ENCODE measurements at places on chromosomes 6 and 20. TPM values are rescaled to one million over a fixed set of nuclear protein-coding genes. Genes with fewer than 3 reads are reported as not detected.
A peak's percentile ranks its signal among the peaks of the same experiment; 100 is the strongest.

- no peak for DNase-seq
These were observed 10.1 kb upstream of the RTF2 start for GRCh38 chr20:56458206-56458821.

GRCh38 chr6:35216851-35217811, 3.4 kb downstream of the SCUBE3 start:
- DNase-seq: no peak

DNA sequence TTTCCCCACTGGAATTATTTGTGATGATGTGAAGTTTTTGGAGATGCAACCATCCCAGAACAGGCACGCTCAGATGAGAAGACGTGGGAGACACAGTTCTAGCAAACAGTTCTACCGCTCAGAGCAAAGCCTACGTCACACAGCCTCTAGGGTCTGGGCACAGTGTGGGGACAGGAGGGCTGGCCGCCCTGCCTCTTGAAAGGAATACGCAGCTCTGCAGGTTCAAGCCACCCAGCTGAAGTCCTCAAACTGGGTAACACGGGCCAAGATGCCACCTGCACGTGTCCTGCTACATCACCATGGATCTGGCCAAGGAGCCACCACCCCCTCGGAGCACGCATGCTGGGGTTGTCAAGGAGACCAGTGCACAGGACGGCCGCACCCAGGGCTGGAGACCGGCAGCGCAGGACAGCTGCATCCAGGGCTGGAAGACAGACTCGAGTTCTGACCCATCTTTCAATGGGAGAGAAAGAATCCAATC, 75.0 kb downstream of the NOL4L start:
- DNase-seq: no peak

GRCh38 chr20:52150440-52151258, 40.9 kb downstream of the ZFP64 start:
- no peak for DNase-seq

The ADGRB3 gene
- total RNA-seq: 0.37 TPM

GRCh38 chr6:151009576-151009975, 144.1 kb downstream of the MTHFD1L start:
- no peak for DNase-seq

DNA sequence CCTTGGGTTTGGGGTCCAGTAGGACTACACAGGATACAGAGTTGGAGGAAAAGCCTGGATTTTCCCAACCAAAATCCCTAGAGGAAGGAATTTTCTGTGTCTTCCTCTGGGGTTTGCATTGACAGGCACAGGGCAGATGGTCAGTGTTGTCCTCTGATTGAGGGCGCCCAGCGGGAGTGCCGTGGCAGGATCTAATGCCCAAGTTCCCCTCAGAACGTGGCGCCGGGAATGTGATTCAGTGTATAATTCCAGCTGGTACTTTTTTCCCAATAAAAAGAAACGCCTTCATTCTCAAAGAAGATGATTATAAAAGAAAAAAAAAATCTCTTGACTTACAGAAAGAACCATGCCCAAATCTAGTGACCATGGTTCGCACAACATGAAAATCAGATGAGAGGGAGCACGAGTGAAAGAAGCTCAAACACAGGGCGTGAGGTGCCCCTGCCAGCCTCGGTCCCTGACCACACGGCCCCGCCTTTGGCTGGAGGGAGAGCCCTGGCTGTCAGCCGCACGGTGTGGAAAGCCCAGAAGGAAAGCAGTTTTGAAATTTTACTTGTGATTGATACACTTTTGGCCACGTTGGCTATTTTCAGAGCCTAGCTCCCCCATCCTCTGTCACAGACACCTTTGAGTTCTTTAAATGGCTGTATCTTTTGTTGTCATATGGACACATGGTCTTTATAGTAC, 31.6 kb downstream of the VEGFA start:
- no peak for DNase-seq

DNA sequence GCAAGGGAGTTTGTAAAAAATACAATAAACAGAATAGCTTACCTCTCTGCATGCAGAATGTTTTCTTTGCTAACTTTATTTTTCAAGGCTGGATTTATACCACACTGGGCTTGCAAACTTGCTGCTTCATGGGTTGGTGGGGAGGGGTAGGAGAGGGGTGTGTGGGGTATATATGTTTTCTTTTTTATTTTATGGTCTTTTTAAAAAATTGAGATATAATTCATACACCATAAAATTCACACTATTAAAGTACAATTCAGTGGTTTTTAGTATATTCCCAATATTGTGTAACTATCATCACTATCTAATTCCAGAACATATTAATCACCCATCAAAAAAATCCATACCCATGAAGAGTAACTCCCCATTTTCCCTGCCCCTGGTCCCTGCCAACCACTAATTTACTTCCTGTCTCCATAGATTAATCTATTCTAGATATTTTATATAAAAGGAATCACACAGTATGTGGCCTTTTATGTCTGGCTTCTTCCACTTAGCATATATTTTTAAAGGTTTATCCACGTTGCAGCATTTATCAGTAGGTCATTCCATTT, 14.3 kb upstream of the TRPC4AP start:
- DNase-seq: no peak

- no peak for DNase-seq
These were observed 41.1 kb upstream of the OPN5 start for GRCh38 chr6:47740714-47741113.

- no peak for DNase-seq
These were observed 80.3 kb upstream of the CNKSR3 start for GRCh38 chr6:154590756-154591155.

DNA sequence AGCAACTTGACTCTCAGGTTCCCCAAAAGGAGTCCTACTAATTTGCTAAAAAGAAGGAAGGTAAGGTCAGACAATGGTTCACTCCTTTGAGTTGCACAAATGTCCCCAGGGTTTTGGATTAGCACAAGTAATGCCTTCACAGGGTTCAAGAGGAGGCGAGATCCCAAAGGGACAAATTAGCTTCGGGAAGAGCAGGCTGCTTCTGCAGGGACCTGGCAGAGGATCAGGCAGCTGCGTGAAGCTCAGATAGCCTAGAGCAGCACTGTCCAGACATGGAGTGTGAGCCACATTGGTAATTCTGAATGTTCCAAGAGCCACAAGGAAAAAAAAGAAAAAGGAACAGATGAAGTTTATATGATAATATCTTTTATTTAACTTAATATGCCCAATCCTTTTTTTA, 115.4 kb downstream of the CFAP61 start:
- DNase-seq: no peak

The ERMARD gene
- 15.3 TPM for total RNA-seq

GRCh38 chr6:125945378-125946141, 11.0 kb upstream of the HINT3 start:
- no peak for DNase-seq

GRCh38 chr6:27145731-27146455, 101.6 kb upstream of the PRSS16 start:
- DNase-seq: peak; percentile 88

The POU3F2 gene
- total RNA-seq: not detected

DNA sequence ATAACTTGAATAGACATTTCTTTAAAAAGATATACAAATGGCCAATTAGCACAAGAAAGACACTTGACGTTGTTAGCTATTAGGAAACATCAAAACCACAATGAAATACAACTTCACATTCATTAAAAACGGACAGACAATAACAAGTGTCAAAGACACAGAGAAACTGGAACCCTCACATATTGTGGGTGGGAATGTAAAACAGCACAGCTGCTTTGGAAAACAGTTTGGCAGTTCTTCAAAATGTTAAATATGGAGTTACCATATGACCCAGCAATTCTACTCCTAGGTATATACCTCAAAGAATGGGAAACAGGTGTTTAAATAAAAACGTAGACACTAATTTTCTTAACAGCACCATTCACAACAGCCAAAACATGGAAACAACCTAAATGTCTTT, 100.5 kb upstream of the SLC22A23 start:
- no peak for DNase-seq

The HINT3 gene
- total RNA-seq: 25.7 TPM

GRCh38 chr6:2073476-2073875, 171.9 kb downstream of the GMDS start:
- DNase-seq: no peak

- no peak for DNase-seq
These were observed 77.1 kb downstream of the SOD2 start for GRCh38 chr6:159615918-159616317.

DNA sequence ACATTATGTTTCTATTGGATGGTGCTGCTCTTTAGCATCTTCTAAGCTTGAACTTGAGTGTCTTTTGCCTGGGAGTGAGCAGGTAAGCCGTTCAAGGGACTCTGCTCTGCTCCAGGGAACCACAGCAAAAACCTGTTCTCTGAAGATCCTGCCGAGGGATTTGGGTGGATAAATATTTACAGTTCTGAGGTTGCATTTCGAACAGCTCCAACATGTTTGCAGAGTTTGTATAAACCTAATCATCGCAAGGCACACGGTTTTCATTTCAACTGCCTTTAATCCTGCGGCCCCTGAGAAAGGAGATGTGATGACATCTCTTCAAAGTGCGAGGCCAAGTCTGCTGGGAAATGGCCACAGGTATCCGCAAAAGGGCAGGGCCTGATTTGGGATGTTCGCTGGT, 293.4 kb downstream of the TFAP2C start:
- DNase-seq: no peak

DNA sequence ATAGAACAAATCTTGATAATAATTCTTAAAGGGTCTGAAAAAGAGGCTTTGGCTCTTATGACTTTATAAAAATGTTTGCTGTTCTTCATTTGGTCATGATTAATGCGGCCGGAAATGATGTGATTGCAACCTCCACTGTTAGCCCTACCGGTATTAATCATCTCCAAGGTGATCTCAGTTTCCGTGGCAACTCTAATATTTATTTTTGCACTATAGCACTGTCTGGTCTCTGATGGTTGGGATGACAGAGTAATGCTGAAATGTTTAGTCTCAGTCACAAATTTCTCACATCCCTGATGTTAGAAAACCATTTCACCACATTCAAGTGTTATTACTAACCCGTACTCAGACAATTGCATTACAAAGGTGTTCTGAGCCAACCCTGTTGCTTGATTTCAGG, 87.4 kb downstream of the TMEM200A start:
- DNase-seq: no peak

The TSPYL4 gene
- 7.5 TPM for total RNA-seq

The ACTR5 gene
- total RNA-seq: 5.9 TPM

- no peak for DNase-seq
These were observed 226.9 kb downstream of the SOX4 start for GRCh38 chr6:21820442-21820841.

DNA sequence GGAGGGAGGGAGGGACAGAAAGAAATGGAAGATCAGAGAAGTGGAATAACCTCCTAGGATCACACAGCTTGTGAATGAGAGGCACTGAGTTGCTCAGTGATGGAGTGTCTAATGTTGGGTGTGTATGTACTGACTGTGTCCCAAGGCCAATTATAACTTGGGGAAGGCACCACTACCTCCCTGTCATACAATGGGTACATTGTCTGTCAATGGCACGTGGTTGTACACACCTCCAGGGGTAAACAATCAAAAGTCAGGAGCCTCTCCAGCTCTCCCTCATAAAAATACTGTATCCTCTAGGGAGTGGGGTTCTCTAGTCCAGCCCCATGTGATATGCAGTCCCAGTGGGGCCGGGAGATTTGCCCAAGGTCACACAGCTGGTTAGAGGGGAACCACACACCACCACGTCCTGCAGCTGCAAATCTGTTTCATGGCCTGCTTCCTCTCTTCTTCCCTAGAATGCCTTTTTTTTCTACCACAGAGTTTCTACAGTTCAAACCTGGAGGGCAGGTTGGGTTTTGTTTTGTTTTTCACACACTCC, 112.5 kb downstream of the SNX5 start:
- peak; percentile 81 for DNase-seq

- DNase-seq: peak; percentile 62
These were observed 6.1 kb downstream of the TRIM10 start for GRCh38 chr6:30154709-30155519.

- DNase-seq: no peak
These were observed 87.0 kb downstream of the ANKRD60 start for GRCh38 chr20:58141496-58141895.

The ACTL10 gene
- 3.8 TPM for total RNA-seq

The AGER gene
- total RNA-seq: 4.4 TPM

- peak; percentile 65 for DNase-seq
These were observed 25.2 kb downstream of the TRAM2 start for GRCh38 chr6:52551483-52552277.

DNA sequence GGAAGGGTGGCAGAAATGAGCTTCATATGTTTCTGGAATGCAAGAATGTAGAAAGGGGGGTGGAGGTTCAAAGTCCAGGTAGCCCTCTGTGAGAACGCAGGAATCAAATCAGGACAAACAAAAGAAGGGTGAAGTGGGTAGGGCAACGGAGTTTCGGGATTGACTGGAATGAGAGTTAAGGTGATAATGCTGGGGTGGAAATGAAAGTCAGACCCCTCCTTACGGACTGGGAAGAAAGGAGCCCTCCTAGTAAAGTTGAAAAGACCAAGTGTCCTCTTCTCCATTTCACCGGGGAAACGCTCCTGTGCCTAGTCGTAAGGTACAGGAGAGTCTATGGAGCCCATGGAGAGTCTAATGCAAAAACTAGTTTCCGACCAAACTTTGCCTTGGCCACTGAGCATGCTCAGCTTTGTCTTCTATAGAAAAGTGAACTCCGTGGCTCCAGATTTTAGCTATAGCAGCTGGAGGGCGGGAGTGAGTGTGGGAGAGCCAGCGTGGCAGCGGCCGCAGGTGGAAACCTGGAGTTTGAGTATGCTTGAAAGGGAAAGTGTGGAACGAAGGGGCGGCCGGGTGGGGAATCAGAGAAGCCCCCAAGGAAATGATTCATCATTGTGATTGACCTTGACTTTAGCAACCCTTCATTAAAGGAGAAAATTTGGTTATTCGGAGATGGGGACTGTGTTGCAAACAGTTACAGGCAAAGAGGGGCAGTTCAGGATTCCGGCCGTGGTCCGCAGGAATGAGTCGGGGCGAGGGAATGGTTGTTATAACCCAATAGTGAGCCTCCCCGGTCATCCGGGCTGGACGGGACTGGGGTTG, 1.3 kb upstream of the LRRC1 start:
- peak; percentile 76 for DNase-seq

DNA sequence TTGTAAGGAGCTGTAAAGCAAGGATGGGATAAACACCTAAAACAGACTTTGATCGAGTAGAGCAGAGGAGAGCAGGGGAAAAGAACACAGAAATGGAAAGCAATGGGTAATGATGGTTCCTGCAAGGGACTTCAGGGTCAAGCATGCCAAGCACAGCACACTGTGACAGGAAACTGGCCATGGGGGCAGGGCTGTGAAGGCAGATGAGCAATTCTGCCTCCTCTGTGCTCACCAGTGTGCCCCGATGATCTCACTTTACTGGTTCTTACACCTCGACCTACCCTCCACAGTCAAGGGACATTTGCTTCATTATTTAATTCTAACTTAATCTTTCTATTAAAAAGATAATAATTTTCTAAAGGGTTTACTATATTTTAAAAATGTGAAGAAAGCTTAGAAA, 21.6 kb upstream of the MYB start:
- DNase-seq: no peak

The MYCT1 gene
- total RNA-seq: 2.0 TPM

The SEMG1 gene
- total RNA-seq: 0.14 TPM

DNA sequence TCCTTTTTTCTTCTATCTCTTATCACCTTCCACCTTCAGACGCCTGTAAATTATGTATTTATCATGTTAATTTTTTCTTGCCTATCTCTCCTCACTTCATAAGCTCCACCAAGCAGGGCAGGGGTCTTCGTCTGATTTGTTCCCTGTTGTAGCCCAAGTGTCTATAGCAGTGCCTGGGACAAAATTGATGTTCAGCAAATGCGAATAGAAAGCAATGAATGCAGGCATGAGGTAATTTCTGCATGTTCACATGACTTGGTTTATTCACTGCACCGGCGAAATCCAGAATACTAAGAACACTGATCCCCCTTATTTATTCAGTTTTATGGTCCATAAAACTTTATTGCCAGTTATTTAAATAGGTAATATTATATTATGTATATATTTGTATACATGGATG, 162.1 kb downstream of the TBC1D7 start:
- DNase-seq: no peak

GRCh38 chr20:43711098-43711654, 15.6 kb downstream of the GTSF1L start:
- no peak for DNase-seq

The MATN4 gene
- not detected for total RNA-seq

All from left colon (tissue), 2 donors.